ENCODE measurements at places on chromosomes 3 and 15. TPM values are rescaled to one million over a fixed set of nuclear protein-coding genes. Genes with fewer than 3 reads are reported as not detected.

Gene HYAL3
- 1.9 TPM for total RNA-seq

Gene GPR149
- not detected for total RNA-seq

Gene SERPINI2
- not detected for total RNA-seq

Gene RTP3
- total RNA-seq: not detected

Gene CYP1A2
- total RNA-seq: not detected

Gene ATP10A
- total RNA-seq: 3.6 TPM

Gene LSAMP
- 1.2 TPM for total RNA-seq

Gene ROBO1
- 12.3 TPM for total RNA-seq

Gene GPR156
- not detected for total RNA-seq

Gene CPB1
- total RNA-seq: not detected

Gene PRKCI
- total RNA-seq: 54.4 TPM

Gene IMPG2
- total RNA-seq: not detected

Gene PCNP
- total RNA-seq: 218 TPM

Gene TRH
- total RNA-seq: not detected

Gene RTP1
- total RNA-seq: not detected

Gene LTF
- total RNA-seq: 9.0 TPM

- H3K27me3 ChIP-seq: no peaks in the 10 kb centered on the region
- no peak for DNase-seq
- H3K4me1 ChIP-seq: no peaks in the 10 kb centered on the region
- no peaks in the 10 kb centered on the region for H3K36me3 ChIP-seq
Observed at GRCh38 chr3:69445024-69445423, 59.1 kb upstream of the FRMD4B start.

DNA sequence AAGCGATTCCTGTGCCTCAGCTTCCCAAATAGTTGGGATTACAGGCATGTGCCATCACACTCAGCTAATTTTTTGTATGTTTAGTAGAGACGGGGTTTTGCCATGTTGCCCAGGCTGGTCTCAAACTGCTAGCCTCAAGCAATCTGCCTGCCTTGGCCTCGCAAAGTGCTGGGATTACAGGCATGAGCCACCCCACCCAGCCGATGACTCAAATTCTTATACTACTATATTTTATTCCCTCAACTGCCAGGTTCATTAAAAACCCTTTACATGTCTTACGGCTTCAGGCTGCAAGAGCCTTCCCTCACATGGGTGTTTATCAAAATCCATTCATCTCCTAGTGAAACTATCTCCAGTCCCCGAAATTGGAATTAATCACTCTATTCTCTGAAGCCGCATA, 63.4 kb downstream of the CBLB start:
- no peaks in the 10 kb centered on the region for H3K36me3 ChIP-seq
- no peak overlapping the region for H3K27ac ChIP-seq
- H3K4me1 ChIP-seq: no peaks in the 10 kb centered on the region
- no peaks in the 10 kb centered on the region for H3K27me3 ChIP-seq
- no peak overlapping the region for H3K4me3 ChIP-seq

GRCh38 chr3:178628037-178628436, 91.8 kb downstream of the KCNMB2 start:
- H3K27me3 ChIP-seq: no peaks in the 10 kb centered on the region
- H3K27ac ChIP-seq: no peak overlapping the region
- no peak for DNase-seq
- no peak overlapping the region for H3K4me3 ChIP-seq
- H3K36me3 ChIP-seq: no peaks in the 10 kb centered on the region
- no peaks in the 10 kb centered on the region for H3K4me1 ChIP-seq

- H3K27me3 ChIP-seq: no peaks in the 10 kb centered on the region
- no peak overlapping the region for H3K4me3 ChIP-seq
- H3K27ac ChIP-seq: no peak overlapping the region
- peaks cover 13% of the 10 kb centered on the region for H3K4me1 ChIP-seq
Observed at GRCh38 chr15:40042791-40043320, 3.9 kb upstream of the SRP14 start.

GRCh38 chr3:100912571-100912970, 80.7 kb downstream of the ABI3BP start:
- DNase-seq: no peak
- H3K4me3 ChIP-seq: no peak overlapping the region
- H3K27ac ChIP-seq: no peak overlapping the region
- no peaks in the 10 kb centered on the region for H3K36me3 ChIP-seq

- no peak overlapping the region for H3K4me3 ChIP-seq
- DNase-seq: no peak
- H3K27ac ChIP-seq: no peak overlapping the region
- no peaks in the 10 kb centered on the region for H3K4me1 ChIP-seq
- H3K27me3 ChIP-seq: no peaks in the 10 kb centered on the region
- no peaks in the 10 kb centered on the region for H3K36me3 ChIP-seq
Observed at GRCh38 chr3:38083871-38084333, 44.9 kb downstream of the DLEC1 start.

GRCh38 chr3:128067489-128067888, 15.3 kb downstream of the SEC61A1 start:
- no peak overlapping the region for H3K4me3 ChIP-seq
- H3K36me3 ChIP-seq: no peaks in the 10 kb centered on the region
- H3K27me3 ChIP-seq: no peaks in the 10 kb centered on the region
- no peaks in the 10 kb centered on the region for H3K4me1 ChIP-seq
- no peak overlapping the region for H3K27ac ChIP-seq
- DNase-seq: no peak

GRCh38 chr3:38574411-38575278, 74.8 kb downstream of the SCN5A start:
- DNase-seq: no peak
- no peaks in the 10 kb centered on the region for H3K36me3 ChIP-seq
- H3K27ac ChIP-seq: no peak overlapping the region
- no peaks in the 10 kb centered on the region for H3K27me3 ChIP-seq

DNA sequence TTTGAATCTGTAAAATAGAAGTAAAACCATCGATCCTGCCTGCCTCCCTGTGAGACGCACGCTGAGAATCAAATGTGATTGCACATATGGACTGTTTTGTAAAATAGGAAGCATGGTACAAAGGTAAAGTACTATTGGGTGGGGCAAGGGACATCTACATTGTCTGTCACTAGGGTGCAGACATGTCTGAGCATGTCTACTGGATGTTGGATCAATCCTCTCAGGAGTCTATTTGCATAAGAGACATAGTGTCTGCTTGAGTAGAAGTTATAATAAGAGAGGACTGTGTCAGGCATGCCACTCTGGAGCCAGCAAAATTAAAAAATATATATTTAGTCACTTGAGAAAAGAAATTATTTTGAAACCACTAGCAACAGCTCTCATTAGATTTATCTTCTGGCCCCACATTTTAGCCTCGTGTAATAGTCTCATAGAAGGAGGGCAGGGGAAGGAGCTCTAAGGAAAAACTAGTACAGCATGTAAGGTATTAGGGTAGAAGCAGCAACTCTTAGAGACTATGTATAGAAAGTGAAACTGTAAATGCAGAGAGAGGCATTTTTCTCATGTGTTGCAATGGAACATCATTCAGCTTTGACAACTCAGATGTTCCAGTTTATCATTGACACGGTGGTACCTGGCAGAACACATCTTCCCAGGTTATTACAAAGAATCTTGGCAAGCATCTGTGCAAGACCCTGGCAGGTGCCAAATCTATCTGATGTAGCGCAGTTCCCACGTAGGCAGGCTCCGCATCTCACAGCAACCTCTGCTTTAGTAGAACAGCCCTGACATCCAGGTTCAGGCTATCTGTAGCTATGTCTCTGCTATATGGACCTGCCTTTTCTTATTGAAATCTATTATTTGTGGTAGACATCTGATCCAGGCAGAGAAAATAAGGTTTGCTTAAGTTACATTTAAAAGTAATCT, 85.2 kb upstream of the CHL1 start:
- H3K4me3 ChIP-seq: no peak overlapping the region
- no peaks in the 10 kb centered on the region for H3K4me1 ChIP-seq
- H3K27ac ChIP-seq: no peak overlapping the region

- H3K4me1 ChIP-seq: no peaks in the 10 kb centered on the region
- DNase-seq: no peak
- H3K4me3 ChIP-seq: no peak overlapping the region
Observed at GRCh38 chr3:116808725-116809124, 99.1 kb downstream of the TUSC7 start.

GRCh38 chr3:81788610-81789009, 27.2 kb upstream of the GBE1 start:
- no peaks in the 10 kb centered on the region for H3K36me3 ChIP-seq
- H3K4me3 ChIP-seq: no peak overlapping the region
- no peak overlapping the region for H3K27ac ChIP-seq
- H3K4me1 ChIP-seq: no peaks in the 10 kb centered on the region
- DNase-seq: no peak

DNA sequence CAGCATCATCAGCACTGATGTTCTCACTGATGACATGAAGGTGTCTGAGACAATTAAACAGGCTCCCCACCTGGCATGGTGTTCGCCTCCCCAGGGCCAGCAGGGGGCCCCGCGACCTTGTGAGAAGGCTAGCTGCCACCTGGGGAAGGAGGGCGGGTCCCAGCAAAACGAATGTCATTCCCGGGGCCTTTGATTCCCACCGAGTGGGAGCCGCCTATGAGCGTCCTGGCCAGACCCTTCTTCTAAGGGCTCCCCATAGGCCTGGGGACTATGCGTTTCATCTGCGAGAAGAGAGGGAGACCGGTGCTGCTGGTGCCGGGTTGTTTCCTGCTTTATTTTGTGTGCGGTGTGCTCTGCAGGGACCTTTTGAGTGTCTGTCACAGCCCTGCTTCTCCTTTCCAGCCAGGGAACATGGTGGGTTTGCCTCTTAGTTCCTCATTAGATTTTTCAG, 20.5 kb upstream of the MINDY4B start:
- peak; percentile 25 for DNase-seq
- no peak overlapping the region for H3K27ac ChIP-seq
- H3K36me3 ChIP-seq: no peaks in the 10 kb centered on the region
- no peak overlapping the region for H3K4me3 ChIP-seq

DNA sequence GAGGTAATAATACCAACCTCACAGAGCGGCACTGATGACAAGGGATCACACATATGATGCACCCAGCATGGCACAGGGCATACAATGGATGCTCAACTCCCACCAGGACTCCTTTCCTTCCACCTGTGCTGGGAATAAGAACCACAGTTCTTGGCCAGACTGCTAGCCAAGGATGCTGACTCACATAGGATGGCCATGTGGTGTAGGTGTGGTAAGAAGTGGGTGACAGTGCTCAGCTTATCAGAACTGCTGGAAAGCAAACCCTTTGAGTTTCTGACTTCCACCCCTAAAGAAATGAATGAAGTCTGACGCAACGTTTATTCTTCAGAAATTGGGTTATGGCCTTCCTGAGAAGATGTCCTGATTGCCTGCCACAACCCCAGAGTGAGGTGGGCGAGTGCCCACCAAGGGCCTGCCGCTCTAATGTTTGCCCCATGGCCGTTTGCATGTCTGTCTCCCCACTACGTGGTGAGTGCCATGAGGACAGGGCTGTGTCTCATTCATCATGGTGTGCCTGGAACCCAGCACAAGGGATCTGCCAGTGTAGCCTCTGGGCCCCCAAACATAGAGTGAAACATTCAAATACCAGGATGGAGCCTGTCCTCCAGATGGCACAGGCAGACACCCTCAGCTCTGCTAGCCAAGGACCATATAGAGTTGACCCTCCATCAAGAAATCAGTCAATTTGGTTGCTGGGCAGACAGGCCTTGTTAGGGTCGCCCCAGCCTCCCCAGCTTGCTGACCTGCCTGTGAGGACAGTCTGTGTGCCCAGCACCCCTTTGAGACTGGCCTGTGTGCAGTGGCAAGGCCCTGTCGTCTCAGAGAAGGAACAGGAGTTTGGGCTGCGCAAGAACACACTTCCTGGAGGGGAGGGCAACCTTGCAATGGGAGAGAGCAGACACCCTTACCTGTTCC, 57.6 kb upstream of the SLCO2A1 start:
- no peak overlapping the region for H3K4me3 ChIP-seq
- H3K4me1 ChIP-seq: no peaks in the 10 kb centered on the region
- no peaks in the 10 kb centered on the region for H3K36me3 ChIP-seq
- H3K27me3 ChIP-seq: no peaks in the 10 kb centered on the region

- no peak overlapping the region for H3K4me3 ChIP-seq
- H3K36me3 ChIP-seq: no peaks in the 10 kb centered on the region
- H3K4me1 ChIP-seq: no peaks in the 10 kb centered on the region
- H3K27ac ChIP-seq: no peak overlapping the region
- no peak for DNase-seq
Observed at GRCh38 chr15:79018960-79019359, 71.6 kb downstream of the RASGRF1 start.

DNA sequence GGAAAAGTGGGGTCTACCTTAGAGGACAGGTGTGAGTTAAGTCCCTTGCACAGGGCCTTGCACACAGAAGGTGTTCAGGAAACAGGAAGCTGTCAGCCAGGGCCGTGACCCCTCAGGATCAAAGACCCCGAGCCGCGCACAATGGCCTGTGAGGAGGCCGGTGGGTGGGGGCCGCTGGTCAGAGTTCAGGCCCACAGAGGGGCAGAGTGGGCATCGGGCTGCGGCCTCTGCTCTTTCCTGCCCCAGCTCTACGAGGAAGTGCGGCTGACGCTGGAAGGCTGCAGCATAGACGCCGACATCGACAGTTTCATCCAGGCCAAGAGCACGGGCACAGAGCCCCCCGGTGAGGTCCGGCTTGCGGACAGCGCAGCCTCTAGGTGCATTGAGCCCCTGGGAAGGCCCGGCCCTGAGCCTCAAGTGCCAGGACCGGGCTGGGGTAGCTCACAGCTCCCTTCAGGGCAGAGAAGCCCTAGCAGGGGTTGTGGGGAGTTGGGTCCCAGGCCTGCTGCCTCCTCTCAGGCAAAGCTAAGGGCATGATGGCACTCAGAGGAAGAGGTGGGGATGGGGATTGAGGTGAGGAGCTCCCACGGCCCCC, 37.2 kb downstream of the PSTPIP1 start:
- no peaks in the 10 kb centered on the region for H3K27me3 ChIP-seq
- no peak overlapping the region for H3K27ac ChIP-seq
- no peak overlapping the region for H3K4me3 ChIP-seq
- DNase-seq: peak; percentile 12
- no peaks in the 10 kb centered on the region for H3K36me3 ChIP-seq

DNA sequence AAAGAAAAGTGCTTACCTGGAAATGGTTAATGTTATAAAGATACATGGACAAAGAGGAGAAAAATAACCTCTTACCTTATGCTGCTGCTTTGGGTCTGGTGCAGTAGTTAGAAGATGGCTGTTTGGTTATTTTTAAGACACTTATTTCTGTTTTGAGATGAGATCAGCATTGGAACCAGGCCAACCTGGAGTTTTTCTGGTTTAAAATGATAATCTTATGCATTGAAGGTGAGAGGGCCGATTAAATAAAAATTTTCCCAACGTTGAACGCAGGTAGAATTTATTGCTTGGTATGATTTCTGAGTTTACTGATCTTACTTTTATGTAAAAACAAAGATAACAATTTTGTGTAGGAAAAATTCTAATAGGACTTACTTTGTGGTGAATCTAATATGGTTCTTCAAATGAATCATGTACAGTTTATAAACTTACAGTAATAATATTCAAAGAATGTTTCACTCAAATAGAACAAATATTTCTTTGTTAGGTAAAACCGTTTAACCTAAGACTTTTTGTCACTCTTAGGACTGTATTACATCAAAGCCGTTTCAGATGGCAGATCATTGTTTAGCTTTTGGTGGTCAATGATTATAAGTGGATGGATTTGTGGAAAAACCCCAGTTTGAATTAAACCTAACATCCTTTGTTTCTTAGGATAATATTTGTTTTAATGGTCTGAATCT, 14.9 kb downstream of the UBE2E2 start:
- no peak for DNase-seq
- H3K27me3 ChIP-seq: no peaks in the 10 kb centered on the region
- no peaks in the 10 kb centered on the region for H3K4me1 ChIP-seq
- no peaks in the 10 kb centered on the region for H3K36me3 ChIP-seq
- H3K4me3 ChIP-seq: no peak overlapping the region
- no peak overlapping the region for H3K27ac ChIP-seq

- H3K4me1 ChIP-seq: peaks cover 37% of the 10 kb centered on the region
- H3K27me3 ChIP-seq: no peaks in the 10 kb centered on the region
- H3K27ac ChIP-seq: no peak overlapping the region
Observed at GRCh38 chr15:49041426-49041825, 4.8 kb downstream of the SECISBP2L start.
